ENCODE measurements at places on chromosomes 11 and 22.

DNA sequence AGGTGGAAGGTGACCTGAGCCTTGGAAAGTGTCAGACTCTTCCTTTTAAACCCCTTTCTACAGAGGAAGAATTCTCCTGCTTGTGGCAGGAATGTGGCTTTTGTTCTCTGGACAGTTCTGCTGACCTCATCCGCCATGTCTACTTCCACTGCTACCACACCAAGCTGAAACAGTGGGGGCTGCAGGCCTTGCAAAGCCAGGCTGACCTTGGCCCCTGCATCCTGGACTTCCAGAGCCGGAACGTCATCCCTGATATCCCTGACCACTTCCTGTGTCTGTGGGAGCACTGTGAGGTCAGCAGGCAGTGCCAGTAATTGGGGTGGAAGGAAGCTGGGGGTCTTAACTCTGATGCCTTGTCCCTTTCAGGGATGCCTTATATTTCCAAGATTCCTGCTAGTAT is 9.3 kb downstream of the HINFP start:
- DNase-seq: no peak

DNA sequence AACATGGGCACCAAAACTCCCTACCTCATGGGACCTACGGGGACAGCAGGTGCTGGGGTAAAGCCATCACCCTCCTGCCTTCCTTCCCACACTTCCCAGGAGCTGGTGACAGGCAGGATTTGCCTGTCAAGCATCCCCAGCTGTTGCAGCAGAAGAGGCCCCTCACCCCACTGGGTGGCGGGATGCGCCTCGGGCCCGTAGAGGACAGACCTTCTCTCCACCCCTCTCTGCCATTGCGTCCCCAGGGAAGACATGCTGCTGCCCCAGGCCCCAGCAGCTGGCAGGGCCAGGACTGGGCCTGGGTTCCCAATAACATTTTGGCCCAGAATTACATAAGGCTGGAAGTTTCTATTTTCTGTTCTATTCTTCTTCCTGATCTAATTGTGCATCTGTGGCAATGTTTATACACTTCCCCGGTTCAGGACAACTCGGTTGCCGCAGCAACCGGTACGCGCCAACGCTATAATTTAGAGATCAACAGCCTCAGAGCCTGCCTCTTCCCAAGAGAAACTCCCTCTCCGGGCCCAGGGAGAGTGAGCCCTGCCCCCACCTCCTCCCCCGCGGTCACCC is 25.4 kb downstream of the KCNJ4 start:
- no peak for DNase-seq

GRCh38 chr22:21684492-21685163 is 18.8 kb downstream of the PPIL2 start:
- DNase-seq: no peak

- DNase-seq: peak; percentile 54
These were observed 1.6 kb upstream of the ELFN2 start for GRCh38 chr22:37428649-37429586.

DNA sequence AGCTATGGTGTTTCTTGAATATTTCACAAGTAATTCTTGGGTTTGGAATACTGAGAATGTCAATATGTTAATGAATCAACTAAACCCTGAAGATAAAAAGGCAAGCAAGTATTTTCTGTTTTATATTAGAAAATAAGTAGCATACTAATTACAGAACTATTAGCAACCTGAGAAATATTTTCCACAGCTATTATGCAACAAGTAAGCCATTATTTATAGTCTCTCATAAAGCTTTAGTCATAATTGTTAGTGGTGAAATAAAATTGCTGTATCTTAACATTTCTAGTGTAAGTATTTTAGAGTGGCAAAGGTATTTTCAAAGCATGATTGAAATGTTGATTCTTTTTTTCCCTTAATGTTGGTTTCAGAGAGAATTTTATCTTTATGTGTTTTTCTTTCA is 53.3 kb downstream of the FAR1 start:
- DNase-seq: no peak

DNA sequence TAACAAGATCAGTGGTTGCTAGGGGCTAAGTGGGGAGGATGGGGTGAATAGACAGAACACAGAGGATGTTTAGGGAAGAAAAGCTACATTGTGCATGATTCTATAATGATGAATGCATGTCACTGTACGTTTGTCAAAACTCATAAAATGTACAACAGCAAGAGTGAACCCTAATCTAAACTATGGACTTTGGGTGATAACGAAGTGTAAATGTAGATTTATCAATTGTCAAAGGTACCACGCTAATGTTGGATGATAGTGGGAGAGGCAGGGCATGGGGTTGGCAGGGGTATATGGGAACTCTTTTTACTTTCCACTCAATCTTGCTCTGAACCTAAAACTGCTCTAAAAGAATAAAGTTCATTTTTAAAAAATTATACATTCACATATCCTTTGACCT is 21.3 kb upstream of the SLC5A1 start:
- no peak for DNase-seq

Measured in stimulated activated CD4-positive, alpha-beta T cell treated with anti-CD3 and anti-CD28 coated beads, Interleukin-12 subunit alpha, Interleukin-12 subunit beta, amount 100 ng/mL, for 24 hours (primary cell).